DMS153 (cell line): ENCODE measurements at places on chromosomes 7 and 10.
A peak's percentile ranks its signal among the peaks of the same experiment; 100 is the strongest.

DNA sequence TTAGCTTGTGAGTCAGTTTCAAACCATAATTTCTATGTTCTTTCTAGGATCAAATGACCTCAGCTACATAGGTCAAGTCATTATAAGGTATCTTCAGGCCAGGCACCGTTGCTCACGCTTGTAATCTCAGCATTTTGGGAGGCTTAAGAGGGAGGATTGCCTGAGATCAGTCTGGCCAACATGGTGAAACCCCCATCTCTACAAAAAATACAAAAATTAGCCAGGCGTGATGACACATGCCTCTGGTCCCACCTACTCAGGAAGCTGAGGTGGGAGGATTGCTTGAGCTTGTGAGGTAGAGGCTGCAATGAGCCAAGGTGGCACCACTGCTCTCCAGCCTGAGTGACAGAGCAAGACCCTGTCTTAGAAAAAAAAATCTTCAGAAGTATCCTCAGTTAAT lies 362.3 kb downstream of the GATA3 start:
- no peak for DNase-seq

- no peak for DNase-seq
These were observed 13.8 kb upstream of the TECPR1 start for GRCh38 chr7:98265841-98266271.

DNA sequence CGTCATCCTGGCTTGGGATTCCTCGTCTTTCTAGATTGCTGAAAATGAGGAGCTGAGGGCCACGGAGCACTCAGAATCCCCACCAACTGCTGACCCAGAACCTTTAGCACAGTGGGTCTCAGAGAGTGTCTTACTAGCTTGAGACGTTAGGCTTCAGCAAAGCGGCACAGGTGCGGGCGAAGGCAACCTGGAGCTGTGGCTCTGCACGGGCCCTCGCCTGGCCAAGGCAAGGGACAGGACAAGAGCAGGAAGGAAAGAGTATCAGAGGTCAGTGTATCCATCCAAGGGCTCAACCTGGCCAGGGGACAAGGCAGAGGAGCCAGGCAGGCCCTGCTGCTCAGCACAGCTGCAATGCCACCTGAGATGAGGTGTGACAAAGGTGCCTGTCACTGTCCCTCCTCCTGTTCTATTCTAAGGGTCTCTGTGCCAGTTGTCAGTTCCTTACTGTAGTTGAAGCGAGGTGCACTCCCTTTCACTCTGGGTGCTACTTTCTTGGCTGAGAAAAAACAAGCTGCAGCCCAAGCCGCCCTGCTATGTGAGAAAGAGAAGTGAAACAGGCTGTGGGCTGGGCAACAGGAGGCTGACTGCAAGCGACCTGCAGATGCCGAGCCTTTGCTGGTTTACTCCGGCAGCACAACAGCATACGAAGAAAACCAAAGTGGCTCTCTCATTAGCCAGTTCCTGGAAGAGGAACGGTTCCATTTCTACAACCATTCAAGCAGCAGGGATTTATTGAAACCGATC lies 33.3 kb upstream of the KDM7A start:
- DNase-seq = no peak

- DNase-seq = no peak
These were observed 736.3 kb downstream of the TYW1 start for GRCh38 chr7:67732898-67733297.

GRCh38 chr10:128540781-128541761 lies 414.8 kb upstream of the MKI67 start:
- peak; percentile 54 for DNase-seq

DNA sequence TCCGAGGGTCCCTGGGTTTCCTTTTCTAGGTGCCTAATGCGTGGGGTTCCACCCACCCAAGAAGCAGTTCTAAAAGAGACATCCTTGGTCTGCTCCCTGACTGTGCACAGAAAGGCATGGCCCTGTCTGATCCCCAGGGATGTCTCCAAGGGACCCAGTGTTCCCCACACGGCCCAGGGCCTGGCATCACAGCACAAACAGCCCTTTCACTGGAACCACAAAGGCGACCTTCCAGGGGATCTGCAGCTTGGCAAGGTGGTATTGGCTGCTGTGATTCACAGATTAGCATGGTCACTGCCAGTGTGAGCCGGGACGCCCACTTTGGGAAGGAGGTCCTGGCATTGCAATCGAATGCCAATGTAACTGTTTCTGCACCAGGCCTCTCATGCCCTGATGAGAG lies 6.4 kb downstream of the KCNMA1 start:
- DNase-seq = no peak

DNA sequence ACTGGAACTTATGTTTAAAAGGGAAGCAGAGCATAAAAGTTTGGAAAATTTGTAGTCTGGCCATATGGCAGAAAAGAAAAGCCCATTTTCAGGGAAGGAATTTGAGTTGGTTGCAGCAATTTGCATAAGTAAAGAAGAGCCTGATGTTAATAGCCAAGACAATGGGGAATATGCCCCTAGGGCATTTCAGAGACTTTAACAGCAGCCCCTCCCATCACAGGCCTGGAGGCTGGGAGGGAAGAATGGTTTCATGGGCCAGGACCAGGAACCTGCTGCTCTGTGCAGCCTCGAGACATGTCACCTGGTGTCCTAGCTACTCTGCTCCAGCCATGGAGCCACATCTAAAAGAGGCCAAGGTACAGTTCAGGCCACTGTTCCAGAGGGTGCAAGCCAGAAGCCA lies 35.3 kb downstream of the HTR7 start:
- DNase-seq = no peak

DNA sequence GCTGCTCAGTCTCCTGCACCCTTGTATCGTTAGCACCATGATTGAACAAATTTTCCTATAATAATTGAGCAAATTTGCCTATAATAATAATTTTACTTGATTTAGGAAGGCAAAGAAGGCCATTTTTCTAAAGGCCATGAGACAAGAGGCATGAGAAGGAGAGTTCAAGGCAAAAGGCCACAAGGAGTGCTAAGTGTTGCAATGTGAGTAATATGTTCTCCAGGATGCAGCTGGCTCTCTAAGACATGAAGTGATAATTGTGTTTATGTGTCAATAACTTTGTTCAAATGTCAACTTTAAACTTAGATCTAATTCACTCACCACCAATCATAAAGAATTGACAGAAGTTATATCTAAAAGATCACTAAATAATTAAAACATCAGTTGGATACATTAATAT lies 53.8 kb downstream of the SGCE start:
- DNase-seq = no peak

DNA sequence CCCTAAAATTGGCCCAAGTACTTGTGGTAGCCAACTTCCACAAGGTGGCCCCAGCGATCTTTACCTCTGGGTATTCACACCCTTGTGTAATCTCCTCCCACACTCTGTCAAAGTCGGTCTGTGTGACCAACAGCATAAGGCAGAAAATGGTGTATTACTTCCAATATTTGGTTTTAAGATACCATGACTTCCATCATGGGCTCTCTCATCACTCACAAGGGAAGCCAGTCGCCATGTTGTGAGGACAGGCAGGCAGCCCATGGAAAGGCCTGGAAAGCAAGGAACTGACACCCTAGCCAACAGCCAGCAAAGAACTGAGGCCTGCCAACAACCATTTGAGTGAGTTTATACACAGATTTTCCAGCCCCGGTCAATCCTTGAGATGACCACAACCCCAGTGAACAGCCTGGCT lies 91.0 kb upstream of the KMT2E start:
- peak; percentile 80 for DNase-seq

- DNase-seq = no peak
These were observed 65.3 kb downstream of the KMT2E start for GRCh38 chr7:105079348-105079747.

GRCh38 chr7:81162234-81162633 lies 243.4 kb upstream of the SEMA3C start:
- no peak for DNase-seq

GRCh38 chr7:134988161-134988560 lies 1.9 kb downstream of the AGBL3 start:
- DNase-seq = no peak

GRCh38 chr7:3109311-3109915 lies 65.7 kb upstream of the CARD11 start:
- DNase-seq = no peak

- no peak for DNase-seq
These were observed 20.3 kb downstream of the SEC61G start for GRCh38 chr7:54738737-54739136.

GRCh38 chr10:12846718-12847117 lies 154.8 kb downstream of the CCDC3 start:
- no peak for DNase-seq

DNA sequence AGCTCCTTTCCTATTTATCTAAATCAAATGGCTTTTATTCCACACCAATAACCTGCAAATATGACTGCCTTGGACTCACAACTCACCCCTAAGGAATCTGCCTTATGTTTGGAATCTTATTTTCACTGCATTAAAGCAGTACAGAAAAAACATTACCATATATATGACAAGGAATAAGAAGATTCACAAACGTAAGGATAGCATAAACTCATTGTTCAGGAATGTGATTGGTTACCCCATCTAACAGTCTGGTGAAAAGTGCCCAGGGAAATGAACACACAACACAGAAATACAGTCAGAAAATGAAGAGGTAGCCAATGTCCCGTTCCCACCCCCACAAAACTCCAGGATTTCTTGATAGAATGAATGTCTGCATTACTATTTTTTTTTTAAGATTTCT lies 2.0 kb downstream of the PPP3CB start:
- no peak for DNase-seq

- no peak for DNase-seq
These were observed 976.6 kb upstream of the SORCS1 start for GRCh38 chr10:108141064-108141463.

DNA sequence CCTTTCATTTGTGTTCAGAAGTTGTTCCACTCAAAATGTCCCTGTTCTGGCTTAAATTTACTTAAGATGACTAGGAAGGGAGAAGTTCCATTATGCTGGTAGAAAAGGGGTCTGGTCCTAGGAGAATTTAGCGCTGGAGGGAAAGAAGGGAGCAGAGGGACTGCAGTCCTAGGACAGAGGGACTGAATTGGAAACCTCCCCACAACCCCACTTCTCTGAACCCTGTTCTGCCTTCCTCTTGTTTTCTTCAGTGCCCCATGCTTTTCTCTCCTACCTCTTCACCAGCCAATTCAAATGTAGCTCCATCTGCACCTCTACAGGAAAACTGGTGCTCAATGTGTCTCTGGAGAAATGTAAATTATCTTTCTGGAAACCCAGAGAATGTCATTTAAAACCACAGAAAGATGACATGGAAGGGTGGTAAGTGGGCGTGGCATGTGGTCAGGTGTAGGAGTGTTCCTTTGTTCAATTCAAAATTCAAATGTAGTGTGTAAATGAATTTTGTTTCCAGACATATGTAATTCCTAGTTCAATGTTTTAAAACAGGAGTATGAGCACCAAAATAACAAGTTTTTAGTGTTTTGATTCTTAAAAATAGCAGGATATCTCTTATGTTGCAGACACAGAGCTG lies 24.0 kb upstream of the RHOBTB1 start:
- no peak for DNase-seq

- no peak for DNase-seq
These were observed 46.4 kb downstream of the CSTF2T start for GRCh38 chr10:51653025-51653424.

DNA sequence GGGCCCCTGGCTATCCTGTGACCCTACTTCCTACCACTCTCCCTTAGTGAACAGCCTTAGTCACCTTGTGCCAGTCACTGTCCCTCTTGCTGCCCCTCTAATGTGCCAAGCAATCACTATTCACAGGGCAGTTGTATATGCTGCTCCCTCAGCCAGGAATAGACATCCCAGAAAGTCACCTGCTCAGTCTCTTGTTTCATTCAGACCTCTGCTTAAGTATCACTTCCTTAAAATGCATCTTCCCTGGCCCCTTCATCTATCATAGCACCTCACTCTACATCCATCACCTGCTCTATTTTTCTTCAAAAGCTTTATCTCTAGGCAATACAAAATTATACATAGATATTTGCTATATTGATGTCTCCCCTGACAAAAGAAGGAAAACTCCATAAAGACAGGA lies 328.4 kb upstream of the NFE2L3 start:
- DNase-seq = no peak

DNA sequence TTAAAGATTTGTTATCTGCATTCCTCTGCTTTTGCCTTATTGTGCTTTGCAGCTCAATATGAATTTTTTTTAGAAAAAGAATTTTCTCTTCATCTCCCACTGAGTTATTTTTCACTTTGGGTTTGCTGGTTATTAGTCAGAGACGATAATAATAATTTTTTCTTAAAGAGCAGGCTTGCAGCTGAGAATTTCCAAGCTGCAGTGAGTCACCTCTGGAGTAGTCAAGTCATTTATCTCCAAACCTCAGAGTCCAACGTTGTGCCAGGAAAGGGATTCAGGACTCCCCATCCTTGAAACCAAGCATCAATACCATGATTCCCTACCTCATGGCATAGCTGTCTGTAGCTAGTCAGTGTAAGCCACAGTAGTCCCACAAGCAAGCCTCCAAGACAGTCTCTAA lies 15.2 kb upstream of the EGR2 start:
- DNase-seq = no peak

GRCh38 chr10:132591166-132591971 lies 53.8 kb downstream of the INPP5A start:
- DNase-seq = no peak

DNA sequence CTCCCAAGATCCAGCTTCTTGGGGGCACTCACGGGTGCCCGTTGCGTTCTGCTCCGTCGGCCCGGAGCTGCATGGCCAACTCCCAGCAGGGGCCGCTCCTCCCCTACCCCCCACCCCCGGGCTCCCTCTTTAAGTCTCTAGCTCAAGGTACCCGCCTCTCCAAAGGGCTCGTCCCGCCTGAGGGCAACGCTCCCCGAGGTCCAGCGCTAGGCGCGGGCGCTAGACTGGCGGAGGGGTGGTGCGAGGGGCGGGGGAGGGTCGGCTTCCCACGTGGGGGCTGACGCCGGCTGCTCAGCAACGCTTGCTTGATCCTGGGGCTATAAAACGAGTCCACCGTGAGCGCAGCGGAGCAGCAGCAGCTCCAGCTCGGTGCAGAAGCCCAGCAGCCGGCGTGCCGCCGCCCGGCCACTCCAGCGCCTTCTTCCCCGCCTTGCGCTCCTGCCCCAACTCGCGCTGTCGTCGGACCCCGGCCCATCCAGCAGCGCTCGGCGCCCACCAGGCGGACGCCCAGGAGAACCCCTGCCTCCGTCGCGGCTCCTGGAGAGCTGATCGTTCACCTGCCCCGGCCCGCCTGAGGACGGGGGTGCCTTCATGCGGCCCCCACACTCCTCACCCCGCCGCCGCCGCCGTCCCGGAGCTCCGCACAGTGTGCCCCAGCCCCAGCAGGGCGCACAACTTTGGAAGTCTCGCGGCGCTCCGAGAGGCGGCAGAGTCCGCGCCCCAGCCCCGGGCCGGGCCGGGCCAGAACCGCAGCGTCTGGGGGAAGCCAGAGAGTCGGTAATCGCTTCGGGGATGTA lies at the start of gene ADRA2A:
Gene ADRA2A, plus strand, starts transcription at position 348 of the 797 bp plus-strand sequence. CDS start 968 bp downstream, outside the sequence.
- DNase-seq = no peak

DNA sequence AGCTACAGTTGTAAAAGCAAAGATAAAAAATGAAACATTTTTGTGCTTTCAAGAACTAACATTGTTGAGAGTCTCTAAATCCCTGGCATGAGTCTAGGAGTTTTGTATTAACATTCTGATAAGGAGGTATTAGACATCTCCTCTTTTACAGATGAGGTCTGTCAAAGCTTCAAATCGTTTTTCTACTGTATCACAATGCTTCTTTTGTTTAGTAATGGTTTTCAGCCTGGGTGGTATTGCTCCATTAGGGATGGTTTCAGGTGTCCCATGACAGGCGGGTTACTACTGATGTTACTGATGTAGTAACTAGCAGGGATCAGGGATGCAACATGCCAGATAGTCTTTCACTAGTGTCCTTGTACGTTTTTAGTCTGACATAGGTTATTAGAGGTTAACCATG lies 27.4 kb downstream of the STAM start:
- no peak for DNase-seq

GRCh38 chr10:99582255-99582770 lies 37.9 kb downstream of the SLC25A28 start:
- no peak for DNase-seq

- no peak for DNase-seq
These were observed 8.0 kb downstream of the PSAP start for GRCh38 chr10:71842856-71843686.
